GF-D8 (cell line): ENCODE measurements at places on chromosomes 7 and 10.

GRCh38 chr7:104653825-104654401 is 325.5 kb downstream of the LHFPL3 start:
- DNase-seq: no peak

GRCh38 chr10:122911889-122912484 is 1.6 kb downstream of the FAM24A start:
- DNase-seq: no peak

GRCh38 chr10:75208181-75208580 is 2.4 kb upstream of the VDAC2 start:
- DNase-seq: no peak

GRCh38 chr10:27564398-27564797 is 60.3 kb downstream of the RAB18 start:
- DNase-seq: no peak

DNA sequence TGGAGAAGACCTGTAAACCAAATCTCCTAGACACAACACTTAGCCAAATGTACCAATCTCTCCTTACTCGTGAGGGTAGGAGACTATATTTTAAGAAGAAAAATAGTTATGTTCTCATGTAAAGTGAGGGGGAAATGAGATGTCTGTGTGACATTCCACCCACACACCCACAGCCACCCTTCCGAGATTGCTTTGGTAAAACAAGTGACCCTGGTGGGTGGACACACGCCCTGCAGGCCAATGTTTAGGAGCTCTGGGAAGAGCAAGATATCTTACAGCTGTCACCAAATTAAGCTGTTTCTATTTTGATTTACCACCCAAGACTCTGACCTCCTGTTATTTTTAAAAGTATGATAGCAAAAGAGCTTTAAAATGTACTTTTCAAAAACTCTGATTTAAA is 147.2 kb upstream of the PFKP start:
- no peak for DNase-seq
